Tongue (tissue), 3 donors: ENCODE measurements at places on chromosomes 6 and 20. TPM values are rescaled to one million over a fixed set of nuclear protein-coding genes. Genes with fewer than 3 reads are reported as not detected.
A peak's percentile ranks its signal among the peaks of the same experiment; 100 is the strongest.

CLPSL1 gene
- total RNA-seq: not detected

RBPJL gene
- total RNA-seq: not detected

DPM1 gene
- 73.5 TPM for total RNA-seq

PHACTR1 gene
- total RNA-seq: 2.5 TPM

MEI4 gene
- 0.31 TPM for total RNA-seq

L3MBTL1 gene
- 13.4 TPM for total RNA-seq

PIGT gene
- total RNA-seq: 27.4 TPM

SLC52A3 gene
- total RNA-seq: 0.82 TPM

ARHGAP18 gene
- 19.1 TPM for total RNA-seq

POU5F1 gene
- 7.5 TPM for total RNA-seq

LY86 gene
- total RNA-seq: 0.72 TPM

BAK1 gene
- total RNA-seq: 15.7 TPM

TCFL5 gene
- 9.1 TPM for total RNA-seq

ENPP1 gene
- 27.7 TPM for total RNA-seq

ECI2 gene
- total RNA-seq: 61.1 TPM

SLC32A1 gene
- not detected for total RNA-seq

AIF1 gene
- total RNA-seq: 10.9 TPM

DYNLRB1 gene
- total RNA-seq: 18.8 TPM

DNA sequence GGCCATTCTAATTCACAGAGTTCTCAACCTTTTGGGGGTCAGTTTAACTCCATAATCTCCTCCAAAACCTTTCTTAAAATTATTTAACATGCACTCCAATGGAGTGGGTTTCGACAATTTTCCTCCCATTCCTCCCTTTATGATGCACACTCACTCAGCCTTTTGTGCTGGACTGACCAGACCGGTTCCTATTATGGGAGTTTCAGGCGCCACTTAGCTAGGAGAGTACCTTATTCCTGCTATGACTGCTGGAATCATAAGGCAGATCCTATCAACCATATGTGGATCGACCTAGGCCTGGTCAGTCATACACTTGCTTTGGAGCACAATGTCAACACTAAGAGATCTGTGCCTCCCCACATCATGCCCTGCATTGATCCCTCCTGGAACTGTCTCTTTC is 63.9 kb upstream of the MOCS1 start:
- DNase-seq: no peak

DNA sequence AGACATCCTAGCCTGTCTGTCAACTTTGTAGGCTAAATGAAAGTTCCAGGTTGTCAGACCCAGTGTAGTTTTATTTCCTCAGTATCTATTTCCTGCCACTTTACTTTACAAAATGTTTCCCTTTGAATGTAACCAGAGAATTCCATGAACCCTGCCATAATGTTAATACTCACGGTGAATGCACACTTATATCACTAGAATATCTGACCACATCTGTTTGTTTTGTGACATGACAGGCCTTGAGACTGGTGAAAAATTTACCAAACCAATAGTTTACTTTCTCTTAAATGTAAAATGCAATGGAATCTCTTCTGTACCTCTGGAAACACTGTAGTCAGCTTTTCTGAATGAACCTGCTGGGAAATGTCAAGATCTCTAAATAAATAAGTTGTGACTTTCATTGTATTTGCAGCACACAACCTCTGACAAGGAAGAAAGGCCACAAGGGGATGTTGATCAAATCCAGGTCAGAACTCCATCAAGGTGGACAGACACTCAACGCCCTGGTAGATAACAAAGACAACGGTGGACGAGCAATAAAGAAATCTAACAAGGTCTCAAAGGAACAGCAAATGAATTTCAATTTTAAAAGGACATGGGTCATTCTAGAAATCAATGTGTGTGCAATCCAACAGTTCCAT is 59.2 kb downstream of the BACH2 start:
- DNase-seq: no peak

GRCh38 chr6:52549428-52549827 is 27.4 kb downstream of the TRAM2 start:
- no peak for DNase-seq

- no peak for DNase-seq
Measured at GRCh38 chr6:109961611-109962041, 16.5 kb upstream of the GPR6 start.

GRCh38 chr6:157531986-157532365 is 151.0 kb downstream of the ZDHHC14 start:
- no peak for DNase-seq

GRCh38 chr6:92111386-92111785 is 1308.0 kb downstream of the EPHA7 start:
- DNase-seq: no peak

- peak; percentile 35 for DNase-seq
Measured at GRCh38 chr6:143679041-143679440, 1.3 kb downstream of the PHACTR2 start.

DNA sequence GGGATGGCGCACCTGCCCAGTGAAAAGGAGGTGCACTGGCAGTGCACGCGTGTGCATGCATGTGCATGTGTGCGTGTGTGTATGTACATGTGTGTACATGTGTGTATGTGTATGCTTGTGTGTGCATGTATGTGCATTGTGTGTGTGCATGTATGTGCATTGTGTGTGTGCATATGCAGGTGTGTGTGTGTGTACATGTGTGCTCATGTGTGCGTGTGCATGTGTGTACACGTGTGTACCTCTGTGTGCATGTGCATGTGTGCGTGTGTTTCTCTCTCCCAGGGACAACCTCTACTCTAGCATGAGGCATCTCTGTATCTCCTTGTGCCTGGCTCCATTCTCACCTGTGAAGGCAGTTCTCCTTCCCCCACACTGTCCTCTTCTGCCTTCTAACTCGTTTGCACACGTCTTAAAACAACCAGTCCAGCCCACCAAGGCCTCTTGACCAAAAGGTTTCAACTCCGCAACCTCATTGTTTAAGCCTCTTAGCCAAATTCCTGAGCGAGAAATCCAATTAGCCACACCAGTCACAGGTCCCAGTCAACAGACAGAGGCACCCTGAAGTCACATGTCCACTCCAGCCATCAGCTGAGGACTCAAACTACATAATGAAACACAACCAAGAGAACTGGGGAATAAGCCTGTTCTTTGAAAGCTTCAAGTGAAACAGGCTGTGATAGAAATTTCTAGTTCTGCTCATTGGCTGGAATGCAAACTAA is 103.5 kb upstream of the PTPRT start:
- no peak for DNase-seq

DNA sequence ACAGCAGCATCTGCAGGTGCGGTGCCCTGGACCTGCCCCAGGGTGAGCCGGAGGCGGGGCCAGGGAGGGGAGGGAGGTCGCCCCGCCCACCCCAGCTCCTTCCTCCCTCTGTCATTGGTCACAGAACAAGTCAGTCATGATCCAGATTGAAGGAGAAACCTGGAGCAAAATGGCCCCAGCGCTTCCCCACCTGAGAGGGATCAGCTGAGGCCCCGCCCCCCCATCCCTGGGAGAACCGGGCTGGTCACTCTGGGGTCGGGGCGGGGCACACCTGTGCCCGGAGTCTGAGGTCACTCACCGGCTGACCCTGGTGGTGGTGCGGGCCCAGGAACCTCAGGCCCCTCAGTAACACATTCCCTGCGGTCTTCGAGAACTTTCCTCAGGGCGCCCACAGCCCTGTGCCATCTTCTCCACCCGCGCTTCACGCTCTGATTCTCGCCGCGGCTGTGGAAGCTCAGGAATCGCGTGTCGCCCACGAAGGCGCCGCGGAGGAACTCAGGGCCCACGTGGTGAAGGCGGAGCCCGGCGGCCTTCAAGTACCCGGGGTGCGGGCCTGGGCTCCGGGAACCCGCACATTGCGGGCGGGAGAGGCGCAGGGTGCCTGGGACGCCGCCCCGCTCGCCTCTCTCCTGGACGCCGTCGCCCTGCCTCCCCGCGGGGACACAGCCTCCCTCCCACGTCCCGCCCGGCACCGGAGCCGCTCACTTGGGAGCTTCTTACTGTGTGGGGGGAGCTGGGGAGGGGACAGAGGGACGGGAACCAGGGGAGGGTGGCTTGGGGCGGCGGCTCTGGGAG is 36.4 kb upstream of the HLA-C start:
- DNase-seq: no peak

- DNase-seq: peak; percentile 34
Measured at GRCh38 chr20:62554214-62554897, 78.6 kb upstream of the GATA5 start.

- no peak for DNase-seq
Measured at GRCh38 chr6:131281471-131282270, 146.4 kb downstream of the AKAP7 start.

DNA sequence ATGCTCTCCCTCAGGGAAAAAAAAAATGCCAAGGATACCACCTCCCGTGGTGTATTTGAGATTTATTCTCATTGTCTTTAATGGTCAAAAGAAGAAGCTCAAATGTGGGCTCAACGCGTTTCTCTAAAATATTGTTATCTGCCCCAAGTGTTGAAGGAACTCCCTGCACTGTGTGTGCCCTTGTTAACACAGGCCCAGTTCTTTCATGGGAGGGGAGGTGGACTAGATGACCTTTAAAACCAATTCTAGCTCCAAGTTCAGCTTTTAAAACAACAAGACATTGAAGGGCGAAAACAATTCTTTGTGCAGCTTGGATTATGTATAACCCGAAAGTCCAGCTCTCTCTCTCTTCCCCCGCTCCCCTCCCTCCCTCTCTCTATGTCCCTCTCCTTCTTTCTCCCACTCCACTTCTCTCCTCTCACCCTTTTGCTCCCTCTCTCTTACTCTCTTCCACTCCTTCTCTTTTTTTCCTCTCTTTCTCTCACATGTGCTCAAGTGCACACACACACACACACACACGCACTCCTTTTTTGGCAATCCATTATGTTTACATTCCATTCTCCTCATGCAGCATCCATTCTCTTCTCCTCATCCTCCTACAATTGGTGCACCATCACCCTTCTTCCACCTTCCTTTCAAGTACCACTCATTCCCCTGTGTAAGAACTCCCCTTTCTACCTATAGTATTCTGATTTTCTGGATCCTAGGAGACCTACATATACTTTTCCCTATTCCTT is 8.5 kb downstream of the HLA-DMB start:
- DNase-seq: no peak

DNA sequence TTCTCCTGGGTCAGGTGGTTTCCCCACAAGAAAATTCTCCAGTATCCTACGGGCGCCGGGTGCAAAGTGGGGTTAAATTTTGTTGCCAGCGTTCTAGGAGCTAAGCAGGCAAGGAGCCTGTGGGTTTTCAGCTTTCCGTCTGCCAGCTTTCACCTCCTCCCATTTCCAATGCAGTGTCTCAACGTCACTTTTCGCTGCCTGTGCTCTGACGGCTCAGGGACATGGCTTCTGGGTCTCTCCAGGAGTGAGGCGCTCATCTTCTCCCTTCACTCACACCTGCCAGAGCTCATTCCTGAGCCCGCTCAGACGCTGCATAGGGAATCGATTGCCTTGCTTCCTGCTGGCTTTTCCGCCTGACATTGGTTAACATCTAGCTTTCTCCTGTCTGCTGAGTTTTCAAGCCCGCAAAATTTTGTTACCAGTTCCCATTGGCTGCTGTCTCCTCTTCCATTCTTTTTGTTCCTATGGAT is 7.3 kb upstream of the NAA20 start:
- no peak for DNase-seq

GRCh38 chr20:6920991-6921613 is 153.6 kb downstream of the BMP2 start:
- DNase-seq: no peak

GRCh38 chr6:154494592-154495311 is 15.7 kb downstream of the CNKSR3 start:
- DNase-seq: no peak

GRCh38 chr6:167546611-167547327 is 221.9 kb downstream of the TTLL2 start:
- DNase-seq: no peak

- no peak for DNase-seq
Measured at GRCh38 chr6:68013780-68014515, 621.1 kb upstream of the ADGRB3 start.

DNA sequence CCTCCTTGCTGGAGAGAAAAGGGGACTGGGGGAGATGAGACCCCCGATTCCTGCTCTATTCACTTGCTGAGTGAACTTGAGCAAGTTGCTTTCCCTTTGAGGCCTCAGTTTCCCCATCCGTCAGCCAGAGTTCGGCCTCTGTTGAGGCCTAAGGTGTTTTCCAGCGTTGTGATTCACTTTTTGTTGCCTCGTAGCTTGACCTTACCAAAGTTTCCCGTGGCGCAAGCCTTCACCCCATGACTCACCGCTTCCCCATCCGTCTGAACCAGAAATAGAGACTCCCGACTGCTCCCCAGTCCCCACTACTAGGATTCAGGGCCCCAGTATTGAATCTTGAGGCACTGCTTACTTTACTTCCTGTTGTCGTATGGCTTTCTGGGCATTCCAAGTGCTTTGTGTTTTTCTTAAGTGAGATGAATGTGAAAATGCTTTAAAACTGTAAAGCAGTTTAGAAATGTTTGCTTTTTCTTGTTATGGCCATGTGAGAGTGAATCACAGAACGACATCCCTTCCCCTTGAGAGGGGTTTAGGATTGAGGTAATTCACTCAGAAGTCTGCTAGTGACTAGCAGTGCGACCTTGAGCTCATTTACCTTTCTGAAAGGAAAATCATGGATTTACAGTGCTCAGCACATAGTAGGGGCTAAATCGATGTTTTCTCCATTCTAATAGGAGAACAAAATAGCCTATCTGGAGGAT is 1.2 kb downstream of the CHMP4B start:
- peak; percentile 38 for DNase-seq

DNA sequence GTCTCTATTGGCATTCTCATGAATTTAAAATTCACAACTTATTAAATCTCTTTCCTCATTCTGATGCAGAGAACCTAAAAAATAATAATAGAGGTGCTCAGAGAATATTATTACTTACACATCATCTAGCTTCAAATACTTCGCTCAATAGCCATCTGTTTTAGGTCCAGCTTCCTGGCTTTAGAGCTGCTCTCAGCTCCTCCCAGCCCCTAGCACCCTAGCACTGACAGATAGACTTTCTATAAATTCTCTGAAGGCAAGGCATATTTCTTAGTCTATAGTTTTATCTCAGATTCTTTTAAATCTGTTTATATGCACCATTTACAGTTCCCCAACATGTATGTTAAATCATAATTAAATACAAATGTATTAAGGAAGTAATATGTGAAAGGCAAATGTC is 281.3 kb downstream of the PTPRK start:
- no peak for DNase-seq

GRCh38 chr6:22236626-22237414 is 60.0 kb downstream of the PRL start:
- no peak for DNase-seq

DNA sequence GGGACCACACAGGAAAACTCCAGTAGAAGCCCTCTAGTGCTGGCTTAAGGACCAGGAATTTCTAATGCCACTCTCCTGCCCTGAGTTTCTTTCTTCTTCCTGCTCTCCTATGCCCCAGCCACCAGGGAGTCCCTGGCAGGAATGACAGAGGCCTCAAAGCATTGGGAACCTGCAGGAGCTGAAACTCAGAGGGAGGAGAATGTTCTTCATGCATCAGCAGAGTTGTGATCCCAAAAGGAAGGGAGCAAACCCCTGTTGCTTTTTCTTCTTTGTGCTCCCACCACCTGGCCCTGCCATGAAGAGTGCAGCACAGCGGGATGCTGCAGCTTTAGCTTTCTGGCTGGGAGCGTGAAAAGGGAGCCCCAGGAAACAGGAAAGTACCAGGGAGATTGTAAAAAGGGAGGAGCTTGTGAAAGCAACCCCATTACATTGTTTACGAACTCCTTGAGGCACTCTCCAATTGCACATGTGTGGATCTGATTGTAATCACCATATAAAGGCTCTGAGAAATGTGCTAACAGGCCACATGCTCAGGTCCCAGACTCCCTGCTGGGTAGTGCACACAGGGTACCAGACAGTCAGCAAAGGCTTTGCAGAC is 34.7 kb upstream of the FKBP1A start:
- DNase-seq: no peak
